ENCODE measurements at places on chromosomes 16 and 17.

- no peak for DNase-seq
Measured at GRCh38 chr17:30344283-30345088, 10.6 kb upstream of the TMIGD1 start.

- no peak for DNase-seq
Measured at GRCh38 chr16:74511961-74512360, 90.7 kb upstream of the CLEC18B start.

DNA sequence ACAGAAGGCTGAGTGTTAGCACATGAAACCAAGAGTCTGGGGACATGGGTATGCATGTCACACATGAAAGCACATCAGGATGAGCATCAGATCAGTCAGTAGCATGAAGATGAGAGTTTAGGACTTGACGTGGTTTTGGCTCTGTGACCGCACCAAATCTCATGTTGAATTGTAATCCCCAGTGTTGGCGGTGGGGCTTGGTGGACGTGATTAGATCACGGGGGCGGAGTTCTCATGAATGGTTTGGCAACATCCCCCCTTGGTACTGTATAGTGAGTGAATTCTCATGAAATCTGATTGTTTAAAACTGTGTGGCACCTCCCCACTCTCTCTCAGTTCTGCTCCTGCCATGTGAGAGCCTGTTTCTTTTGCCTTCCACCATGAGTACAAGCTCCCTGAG is 46.4 kb downstream of the CNGB1 start:
- DNase-seq: no peak

- DNase-seq: no peak
Measured at GRCh38 chr17:2274414-2274813, 29.2 kb downstream of the SMG6 start.

GRCh38 chr17:28258347-28258887 is 60.6 kb upstream of the TMEM97 start:
- DNase-seq: no peak

- no peak for DNase-seq
Measured at GRCh38 chr16:77599793-77600415, 122.4 kb upstream of the NUDT7 start.

DNA sequence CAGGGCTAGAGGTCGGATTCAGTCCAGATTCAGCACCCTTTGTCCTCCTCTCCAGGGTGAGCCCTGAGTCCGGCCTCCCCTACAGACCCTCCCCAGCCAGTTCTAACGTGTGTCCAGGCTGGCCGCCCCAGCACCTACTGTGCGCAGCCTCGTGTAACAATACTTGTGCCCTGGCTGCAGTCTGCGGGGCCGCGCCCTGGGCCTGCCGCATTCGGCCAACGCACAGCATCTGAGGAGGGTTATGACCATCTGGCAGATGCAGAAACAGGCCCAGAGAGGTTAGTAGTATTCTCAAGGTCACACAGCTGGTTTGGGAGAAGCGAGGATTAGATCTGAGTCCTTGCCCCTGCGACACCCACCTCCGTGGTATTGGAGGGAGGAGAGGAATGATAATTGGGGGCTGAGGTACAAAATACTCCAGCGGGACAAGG is 968 bp downstream of the RIPOR1 start:
- DNase-seq: no peak

DNA sequence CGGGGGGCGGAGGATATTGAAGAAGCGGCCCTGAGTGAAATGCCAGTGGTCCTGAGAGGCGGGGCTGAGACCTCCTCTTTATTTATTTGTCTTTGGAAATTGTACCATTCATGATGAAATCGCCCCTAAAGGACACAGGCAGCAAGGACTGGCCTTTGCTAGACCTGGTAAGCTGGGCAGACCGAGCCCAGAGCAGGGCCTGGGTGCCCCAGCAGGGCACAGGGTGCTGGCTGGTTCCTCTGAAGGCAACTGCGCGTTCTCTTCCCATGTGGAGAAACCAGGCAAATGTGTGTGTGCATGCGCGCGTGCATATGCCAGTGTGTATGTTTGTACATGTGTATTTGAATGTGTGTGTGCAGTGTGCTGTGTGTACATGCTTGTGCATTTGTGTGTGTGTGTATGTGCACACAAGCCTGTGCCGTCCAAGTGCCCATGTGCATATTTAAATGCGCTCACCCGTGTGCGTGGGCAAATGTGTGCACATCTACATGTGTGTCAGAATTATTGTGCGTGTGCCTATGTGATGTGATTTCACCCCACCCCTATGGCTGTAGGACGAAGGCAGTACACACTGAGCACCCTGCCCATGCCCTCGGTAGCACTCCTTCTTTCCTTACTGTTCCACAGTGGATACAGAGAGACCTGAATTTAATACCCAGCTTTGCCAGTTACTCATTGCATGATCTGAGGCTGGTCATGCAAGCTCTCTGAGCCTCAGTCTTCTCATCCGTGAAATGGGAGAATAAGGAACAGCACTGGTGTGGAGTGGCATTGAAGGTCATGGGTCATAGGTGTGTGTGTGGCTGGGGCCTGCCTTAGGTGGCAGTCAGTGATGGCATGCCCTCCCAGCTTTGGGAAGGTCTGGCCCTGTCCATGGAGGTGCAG is 105.2 kb downstream of the CMIP start:
- no peak for DNase-seq

DNA sequence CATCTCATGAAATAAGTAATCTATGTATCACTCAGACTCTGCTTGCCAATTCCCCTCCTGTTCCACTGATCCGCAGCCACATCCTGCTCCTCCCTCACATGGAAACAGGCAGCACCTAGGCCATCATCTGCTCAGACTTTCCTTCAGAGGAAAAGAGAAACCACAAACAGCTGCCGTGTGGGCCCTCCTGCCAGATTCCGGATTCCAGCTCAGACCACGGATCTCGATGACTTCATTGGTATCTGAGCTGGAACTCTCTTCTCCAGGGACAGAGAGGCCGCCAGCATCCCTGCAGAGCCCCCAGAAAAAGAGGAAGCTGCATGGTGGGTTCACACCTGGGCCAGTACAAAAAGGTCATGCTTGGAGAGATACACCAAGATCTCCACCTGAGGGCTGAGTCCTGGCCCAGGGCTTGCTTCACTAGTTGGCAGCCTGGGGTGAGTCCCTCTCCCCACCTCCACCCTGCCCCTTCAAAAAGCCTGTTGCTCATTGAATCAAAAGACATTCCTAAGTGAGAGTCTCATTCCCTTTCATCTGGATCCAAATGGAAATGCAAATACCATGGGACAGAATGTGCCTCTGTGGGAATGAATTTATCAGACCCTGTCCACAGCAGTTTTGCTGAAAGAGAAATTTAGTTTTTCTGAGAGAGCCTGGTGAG is 47.2 kb downstream of the HOXB1 start:
- DNase-seq: no peak

Measured in NCI-H1436 treated with DMSO at 0.1 percent for 48 hours (cell line).